ENCODE measurements at places on chromosomes 1 and 21. TPM values are rescaled to one million over a fixed set of nuclear protein-coding genes. Genes with fewer than 3 reads are reported as not detected.

Gene PGBD2
- total RNA-seq = 2.9 TPM

Gene LEPROT
- 116 TPM for total RNA-seq

Gene ZMYM4
- total RNA-seq = 49.0 TPM

Gene PTPN22
- 3.7 TPM for total RNA-seq

Gene GNG5
- 84.8 TPM for total RNA-seq

Gene SEMA4A
- 31.9 TPM for total RNA-seq

Gene OR2L3
- total RNA-seq = not detected

GRCh38 chr1:82371844-82372498 lies 571.2 kb downstream of the ADGRL2 start:
- DNase-seq = no peak

- DNase-seq = no peak
Measured at GRCh38 chr1:160161965-160162705, 10.7 kb downstream of the ATP1A4 start.

GRCh38 chr1:109704173-109704572 lies 7.9 kb upstream of the GSTM5 start:
- no peak for DNase-seq

GRCh38 chr1:16146279-16147155 lies 9.4 kb downstream of the EPHA2 start:
- DNase-seq = no peak

GRCh38 chr1:75796376-75797272 lies at the start of gene MSH4:
TSS of gene MSH4 (plus strand) at chr1:75796882. CDS start at chr1:75796986, 104 bp downstream.
- DNase-seq = no peak

DNA sequence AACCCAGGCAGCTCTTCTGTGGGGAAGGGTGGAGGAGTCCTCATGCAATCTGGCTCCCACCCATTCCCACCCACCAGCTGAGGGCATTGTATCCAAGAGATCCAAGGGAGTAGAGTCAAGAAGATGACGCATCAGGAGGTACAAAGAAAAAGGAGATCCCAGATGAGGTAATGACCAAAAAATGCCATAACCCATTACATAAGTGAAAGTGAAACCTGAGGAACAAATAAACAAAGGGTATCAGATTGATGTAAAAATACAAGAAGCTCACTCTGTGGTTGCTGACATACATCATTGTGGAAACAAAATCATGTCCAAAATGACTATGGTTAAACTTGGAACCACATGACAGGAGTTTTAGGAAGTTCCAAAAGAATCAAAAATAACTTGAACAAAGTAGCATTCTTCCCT lies 42.5 kb downstream of the CCN1 start:
- DNase-seq = no peak

GRCh38 chr21:14589855-14590563 lies 43.9 kb upstream of the SAMSN1 start:
- no peak for DNase-seq

DNA sequence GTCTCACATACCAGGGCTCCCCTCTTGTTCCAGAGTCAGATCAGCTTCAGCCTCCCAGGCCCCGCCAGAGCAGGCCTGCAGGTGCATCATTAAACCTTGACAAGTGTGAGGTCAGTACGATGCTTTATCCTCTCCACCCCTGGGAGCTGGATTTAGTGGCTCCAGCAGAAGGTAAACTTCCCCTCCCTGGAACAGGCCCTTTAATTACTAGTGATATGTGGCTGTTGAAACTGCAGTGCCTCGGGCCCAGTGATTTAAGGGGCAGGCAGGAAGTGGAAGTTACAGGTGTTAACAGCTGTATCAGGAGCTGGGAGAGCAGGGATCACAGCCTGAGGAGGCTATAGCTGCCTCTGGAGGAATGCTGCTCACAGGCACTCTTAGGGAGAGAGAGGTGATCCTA lies 132.4 kb upstream of the KLHDC7A start:
- no peak for DNase-seq

- no peak for DNase-seq
Measured at GRCh38 chr1:156750711-156751450, 594 bp downstream of the HDGF start.

- DNase-seq = no peak
Measured at GRCh38 chr1:174157157-174157806, 2.0 kb upstream of the RABGAP1L start.

GRCh38 chr21:17044696-17045095 lies 468.1 kb upstream of the CXADR start:
- DNase-seq = no peak

- no peak for DNase-seq
Measured at GRCh38 chr1:222641269-222641948, 23.5 kb downstream of the MIA3 start.

GRCh38 chr1:53954128-53954527 lies 8.0 kb downstream of the LRRC42 start:
- DNase-seq = no peak

GRCh38 chr1:60589046-60589748 lies 493.2 kb upstream of the NFIA start:
- DNase-seq = no peak

Data from mesenteric fat pad (tissue), 1 donor.